ENCODE measurements at places on chromosomes 3 and 15. TPM values are rescaled to one million over a fixed set of nuclear protein-coding genes. Genes with fewer than 3 reads are reported as not detected.

- no peak for DNase-seq
Observed at GRCh38 chr15:56325186-56325585, 40.0 kb upstream of the TEX9 start.

Gene SNTN
- not detected for total RNA-seq

GRCh38 chr15:81023483-81024264 lies 23.0 kb downstream of the TLNRD1 start:
- no peak for DNase-seq

- no peak for DNase-seq
Observed at GRCh38 chr15:54840621-54841398, 355.9 kb downstream of the RSL24D1 start.

DNA sequence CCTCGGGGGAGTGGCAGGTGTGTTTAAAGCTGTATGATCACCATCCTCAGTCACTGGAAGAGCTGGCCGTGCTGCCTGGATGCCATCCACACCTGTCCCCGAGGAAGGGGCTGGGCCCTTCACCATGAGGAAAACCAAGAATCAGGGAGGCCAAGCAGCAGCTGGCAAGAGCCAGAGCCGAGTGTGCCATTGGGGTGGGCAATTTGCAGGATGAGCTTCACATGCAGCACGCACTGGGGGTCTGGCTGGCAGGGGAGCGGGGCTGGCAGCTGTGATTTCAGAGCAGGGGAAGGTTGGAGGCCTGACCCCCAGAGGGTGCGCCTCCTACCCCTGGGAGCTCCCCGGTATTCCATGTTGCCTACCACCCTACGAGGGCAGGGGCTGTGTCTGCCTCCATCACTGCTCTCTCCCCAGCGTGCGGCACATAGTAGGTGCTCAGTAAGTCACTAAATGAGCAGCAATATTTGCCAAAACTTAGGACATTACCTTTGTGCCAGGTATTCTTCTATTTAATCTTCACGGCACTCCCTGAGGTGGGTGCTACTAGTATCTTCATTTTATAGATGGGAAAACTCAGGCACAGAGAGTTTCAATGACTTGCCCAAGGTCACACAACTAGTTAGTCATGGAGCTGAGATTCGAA lies 30.3 kb upstream of the IQSEC1 start:
- DNase-seq: no peak

- DNase-seq: no peak
Observed at GRCh38 chr3:49158792-49159191, 7.3 kb downstream of the CCDC71 start.

All from pancreas (tissue), 10 donors.